ENCODE measurements at places on chromosomes 12 and 14.

GRCh38 chr12:66154776-66155175 is 15.0 kb downstream of the TMBIM4 start:
- DNase-seq = no peak

DNA sequence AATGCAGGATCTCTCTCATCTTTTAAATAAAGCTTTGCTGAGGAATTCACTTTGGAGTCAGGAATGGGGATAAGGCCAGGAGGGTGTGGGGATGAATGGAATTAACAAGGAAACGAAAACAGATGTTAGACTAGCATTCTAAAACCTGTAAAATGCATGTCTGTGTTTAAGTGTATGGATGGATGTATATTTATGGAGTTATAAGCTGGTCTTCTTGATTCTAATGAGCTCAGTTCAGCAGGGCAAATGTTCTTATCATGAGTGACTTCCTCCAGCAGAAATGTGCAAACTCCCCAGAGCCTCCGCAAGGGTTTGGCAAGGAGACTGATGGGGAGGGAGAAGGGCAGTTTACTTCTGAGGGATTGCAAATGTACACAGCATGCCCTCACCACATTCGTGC is 149.1 kb downstream of the NTF3 start:
- no peak for DNase-seq

DNA sequence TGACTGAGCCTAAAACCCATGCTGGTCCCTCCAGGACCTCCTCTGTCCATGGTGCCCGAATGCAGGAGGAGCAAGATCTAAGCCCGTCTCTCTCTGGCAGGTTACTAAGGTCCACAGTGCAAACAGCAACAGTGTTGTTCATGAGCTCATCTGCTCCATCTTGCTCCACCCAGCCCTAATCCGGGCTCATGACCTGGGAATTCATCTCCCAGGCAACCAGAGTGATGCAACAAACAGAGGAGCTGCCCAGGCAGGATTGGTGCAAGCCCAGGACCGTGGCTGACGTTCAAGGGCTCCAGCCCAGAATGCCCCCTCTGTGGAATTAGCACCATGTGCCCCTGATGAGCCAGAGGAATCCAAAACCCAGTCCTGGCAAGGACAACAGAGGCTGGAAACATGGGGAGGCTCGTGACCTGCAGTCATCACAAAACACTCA is 29.9 kb downstream of the HSPB8 start:
- DNase-seq = no peak

- no peak for DNase-seq
Measured at GRCh38 chr14:56061051-56061450, 57.2 kb upstream of the PELI2 start.

GRCh38 chr14:77253333-77254190 is 17.4 kb downstream of the NGB start:
- DNase-seq = no peak

GRCh38 chr12:107379852-107380567 is 286.7 kb upstream of the CRY1 start:
- no peak for DNase-seq

DNA sequence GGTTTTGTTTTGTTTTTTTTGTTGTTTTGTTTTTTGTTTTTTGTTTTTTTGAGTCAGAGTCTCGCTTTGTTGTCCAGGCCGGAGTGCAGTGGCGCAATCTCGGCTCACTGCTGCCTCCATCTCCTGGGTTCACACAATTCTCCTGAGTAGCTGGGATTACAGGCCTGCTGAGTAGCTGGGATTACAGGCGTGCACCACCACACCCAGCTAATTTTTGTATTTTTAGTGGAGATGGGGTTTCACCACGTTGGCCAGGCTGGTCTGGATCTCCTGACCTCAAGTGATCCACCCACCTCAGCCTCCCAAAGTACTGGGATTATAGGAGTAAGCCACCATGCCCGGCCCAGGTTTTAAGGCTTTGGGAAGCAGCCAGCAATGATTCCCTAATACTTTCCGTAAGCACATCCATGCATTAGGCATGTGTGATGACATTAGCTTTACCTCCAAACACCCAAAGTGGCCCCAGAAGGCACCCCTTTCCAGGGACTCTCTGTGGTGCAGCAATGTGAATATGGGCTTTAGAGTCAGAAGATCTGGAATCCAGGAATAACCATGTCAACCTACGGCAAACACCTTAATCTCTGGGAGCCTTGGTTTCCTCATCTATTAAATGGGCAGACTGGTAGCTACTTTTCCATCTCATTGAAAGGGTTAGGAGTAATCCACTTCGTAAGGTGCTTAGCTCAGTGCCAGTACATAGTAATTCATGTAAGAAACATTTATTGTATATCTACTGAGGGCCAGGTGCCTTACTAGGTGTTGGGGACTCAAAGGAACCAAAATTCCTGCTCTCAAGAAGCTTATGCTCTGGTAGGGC is 152.9 kb downstream of the ZFP36L1 start:
- DNase-seq = no peak

GRCh38 chr12:13183620-13184019 is 12.9 kb upstream of the EMP1 start:
- DNase-seq = no peak

DNA sequence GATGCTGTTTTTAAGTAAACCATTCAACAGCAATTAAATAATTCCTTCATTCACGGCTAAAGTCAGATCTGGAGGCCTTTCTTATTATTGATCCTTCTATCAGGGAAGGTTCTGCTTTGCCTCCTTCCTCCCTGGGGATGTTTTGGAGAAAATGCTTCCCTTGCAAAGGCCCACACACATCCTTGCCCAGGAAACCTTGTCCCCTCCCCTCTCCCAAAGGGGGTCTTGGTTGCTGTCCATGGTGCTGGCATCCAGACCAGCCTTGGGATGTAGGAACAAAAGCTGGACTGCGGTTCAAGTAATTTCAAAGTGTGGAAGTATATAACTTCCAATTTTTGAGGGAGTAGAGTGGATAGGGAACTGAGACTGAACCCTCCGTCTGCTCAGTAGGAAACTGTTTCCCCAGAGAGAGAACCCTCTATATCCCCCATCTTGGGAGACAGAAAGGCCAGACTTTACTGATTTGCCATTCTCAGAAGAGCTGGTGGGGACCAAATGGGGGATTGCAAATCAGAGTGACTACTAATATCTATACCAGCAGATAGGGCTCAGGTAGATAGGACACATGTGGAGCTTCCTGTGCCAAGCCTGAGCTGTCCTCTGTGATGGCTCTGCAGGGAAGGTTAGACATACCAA is 5.6 kb downstream of the MARCHF9 start:
- DNase-seq = no peak

DNA sequence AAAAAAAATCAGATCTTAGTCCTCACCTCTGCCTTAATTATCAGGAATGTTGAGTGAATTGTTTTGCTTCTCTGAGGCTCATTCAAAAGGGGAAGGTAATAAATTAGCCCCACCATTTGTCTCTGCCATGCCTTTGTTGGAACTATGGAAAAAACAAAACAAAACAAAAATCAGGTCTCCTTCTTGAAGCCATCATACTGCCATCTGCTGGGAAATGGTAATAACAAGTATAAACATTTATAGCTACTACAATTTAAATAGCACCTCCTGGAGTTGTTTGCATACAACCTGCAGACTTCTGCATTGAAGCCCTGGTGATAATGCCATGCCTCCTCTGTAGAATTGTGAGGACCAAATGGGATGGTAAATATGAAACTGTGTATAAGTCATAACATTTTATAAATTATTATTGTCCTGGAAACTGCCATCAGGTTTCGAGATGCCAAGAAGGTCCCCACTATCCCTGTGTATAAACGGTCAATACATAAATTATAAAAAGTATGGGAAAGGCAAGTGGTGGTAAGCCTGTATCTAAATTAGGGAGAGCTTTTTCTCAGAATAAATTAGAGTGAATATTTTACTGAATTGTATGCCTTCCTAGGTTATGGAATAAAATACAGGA is 87.2 kb upstream of the FGD4 start:
- no peak for DNase-seq

- DNase-seq = no peak
Measured at GRCh38 chr12:67193704-67194103, 75.5 kb upstream of the CAND1 start.

DNA sequence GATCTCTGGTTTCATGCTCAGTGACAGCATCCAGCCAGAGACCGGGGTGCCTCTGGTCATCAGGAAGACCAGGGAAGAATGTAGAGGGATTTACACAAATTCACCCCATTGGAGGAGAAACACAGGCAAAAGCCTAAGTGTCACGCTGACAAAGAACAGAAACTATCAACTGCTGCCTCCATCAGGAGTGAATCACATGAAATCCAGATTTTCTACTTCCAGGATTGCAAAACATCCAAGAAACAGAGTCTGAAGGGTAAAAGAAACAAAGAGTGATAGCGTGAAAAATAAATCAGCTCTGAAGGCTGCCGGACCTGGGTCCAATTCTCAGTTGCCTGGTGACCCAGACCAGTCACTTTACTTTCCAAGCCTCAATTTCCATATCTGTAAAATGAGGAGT is 136.1 kb upstream of the MAP1LC3B2 start:
- DNase-seq = no peak

DNA sequence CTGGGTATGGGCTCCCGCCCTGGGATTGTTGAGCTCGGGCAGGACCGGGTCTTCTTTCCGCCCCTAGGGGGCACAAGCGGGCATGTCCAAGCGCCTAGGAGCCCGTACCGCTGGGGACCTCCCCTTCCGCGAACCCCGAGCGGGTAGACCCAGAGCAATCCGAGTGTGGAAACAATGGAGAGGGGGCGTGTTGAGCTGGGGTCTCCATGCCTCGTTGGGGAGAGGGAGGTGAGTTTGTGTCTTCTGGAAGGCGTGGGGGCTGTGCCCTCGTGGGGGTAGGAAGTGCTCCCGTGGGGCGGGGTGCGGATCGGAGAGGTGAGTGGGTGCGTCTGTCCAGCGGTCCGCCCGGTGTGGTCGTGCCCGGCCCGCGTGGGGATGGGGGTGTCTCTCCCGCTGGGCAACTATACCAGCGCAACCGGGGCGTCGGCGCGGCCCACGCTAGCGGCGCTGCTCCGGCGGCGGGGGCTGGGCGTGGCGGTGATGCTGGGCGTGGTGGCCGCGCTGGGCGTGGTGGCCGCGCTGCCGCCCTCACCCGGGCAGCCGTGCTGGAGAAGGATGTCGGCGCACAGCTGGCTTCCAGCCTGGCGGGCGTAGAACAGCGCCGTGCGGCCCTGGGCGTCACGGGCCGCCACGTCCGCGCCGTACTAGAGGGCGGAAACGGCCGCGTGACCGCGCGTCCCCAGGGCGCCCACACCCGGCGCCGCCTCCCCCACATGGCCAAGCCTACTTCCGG is 12.2 kb downstream of the AGAP2 start:
- no peak for DNase-seq

DNA sequence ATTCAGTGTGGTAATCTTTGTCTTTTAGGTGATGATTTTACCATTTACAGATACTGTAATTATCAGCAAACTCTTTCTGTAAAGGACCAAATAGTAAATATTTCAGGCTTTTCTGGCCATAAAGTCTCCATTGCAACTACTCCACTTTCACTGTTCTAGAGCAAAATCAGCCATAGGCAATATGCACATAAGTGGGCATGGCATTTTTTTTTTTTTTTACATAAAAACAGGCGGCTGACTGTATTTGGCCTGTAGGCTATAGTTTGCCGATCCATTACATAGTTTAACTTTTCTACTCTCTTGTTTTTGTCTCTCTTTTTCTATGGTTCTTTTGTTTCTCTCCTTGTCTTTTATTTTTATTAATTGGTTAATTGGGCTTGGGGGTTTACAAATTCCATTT is 39.4 kb downstream of the RPH3A start:
- no peak for DNase-seq

DNA sequence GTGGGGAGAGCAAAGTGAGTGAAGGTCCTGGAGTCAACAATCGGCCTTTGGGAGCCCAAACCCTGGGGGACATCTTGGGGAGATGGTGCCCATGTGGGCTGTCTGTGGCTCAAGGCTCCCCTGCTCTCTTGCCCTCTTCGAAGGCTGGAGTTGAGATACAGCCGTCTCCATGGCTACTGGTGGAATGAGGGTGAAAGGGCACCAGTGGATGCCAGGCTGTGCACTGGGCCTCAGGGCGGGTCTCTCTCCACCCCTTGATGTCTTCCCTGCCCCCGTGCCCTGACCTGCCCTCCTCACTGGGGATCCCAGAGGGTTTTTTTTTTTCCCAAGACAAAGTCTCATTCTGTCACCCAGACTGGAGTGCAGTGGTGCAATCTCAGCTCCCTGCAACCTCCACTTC is 2.0 kb upstream of the ANKRD9 start:
- DNase-seq = no peak

DNA sequence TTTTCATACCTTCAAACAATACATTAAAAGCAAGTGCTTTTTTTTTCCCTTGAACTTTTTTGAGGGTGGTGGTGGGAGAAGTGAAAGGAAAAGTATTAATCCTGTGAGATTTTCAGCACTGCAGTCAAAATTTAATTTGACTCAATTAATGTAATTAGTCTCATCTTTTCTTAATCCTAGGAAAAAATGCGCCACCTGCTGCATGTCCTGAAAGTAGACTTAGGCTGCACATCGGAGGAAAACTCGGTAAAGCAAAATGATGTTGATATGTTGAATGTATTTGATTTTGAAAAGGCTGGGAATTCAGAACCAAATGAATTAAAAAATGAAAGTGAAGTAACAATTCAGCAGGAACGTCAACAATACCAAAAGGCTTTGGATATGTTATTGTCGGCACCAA is 52.2 kb downstream of the SPATA7 start:
- DNase-seq = no peak

DNA sequence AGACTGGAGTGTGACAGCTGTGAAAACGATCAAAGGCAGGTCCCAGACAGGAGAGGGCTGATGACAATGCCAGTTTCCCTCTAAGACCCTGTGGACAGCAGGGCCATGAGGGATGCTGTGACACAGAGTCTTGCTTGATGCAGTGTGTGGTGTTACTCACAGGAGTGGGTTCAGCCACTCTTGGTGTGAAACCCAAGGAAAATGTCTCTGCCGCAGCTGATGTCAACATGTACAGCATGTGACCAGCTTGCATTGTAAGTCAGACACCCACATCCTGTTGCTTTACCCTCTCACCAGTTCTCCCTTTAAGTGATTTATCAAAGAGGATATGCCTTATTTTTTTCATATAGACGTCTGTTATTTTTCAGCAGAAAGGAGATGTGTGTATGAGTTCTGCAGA is 268.6 kb downstream of the BTG1 start:
- DNase-seq = peak; percentile 70

DNA sequence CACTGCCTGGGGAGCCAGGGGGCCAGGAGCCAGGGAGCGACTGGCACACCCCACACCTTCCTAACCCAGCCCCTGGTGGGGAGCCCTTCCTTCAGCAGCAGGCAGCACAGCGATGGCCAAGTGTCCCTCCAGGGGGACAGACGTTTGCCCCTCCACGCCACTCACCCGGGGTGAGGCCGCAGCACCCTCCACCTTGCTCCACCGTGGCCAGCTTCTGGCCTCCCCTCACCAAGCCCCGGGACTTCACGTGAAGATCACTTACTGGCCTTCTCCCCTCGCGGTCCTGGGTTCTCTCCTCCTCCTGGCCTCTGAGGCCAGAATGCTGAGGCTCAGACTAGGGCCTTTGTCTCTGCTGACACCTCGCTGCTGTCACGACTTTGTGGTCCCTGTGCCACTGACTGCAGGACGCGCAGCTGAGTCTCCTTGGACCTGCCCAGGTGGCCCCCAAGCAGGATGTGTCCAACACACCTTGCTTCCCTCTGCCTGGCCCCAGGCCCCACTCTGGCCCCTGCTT is 3.5 kb upstream of the ASPG start:
- no peak for DNase-seq
